ENCODE measurements at places on chromosomes 16 and 17.

DNA sequence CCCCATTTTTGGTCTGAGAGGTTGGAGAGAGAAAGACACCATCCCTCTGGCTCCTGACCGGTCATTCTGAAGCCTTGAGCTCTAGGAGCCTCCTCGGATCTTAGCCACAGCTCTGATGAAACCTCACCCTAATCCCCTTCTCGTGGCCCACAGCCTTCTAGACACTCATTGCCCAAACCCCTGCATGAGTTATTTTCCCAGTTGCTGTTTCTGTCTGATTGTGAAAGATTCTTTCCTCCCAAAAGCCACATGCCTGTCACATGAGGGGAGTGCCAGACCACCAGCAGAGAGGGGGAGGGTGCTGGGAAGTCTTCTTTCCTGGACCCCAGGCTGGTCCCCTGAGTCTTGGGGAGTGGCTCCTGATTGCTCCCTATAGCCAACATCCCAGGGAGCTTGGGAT lies 17.6 kb upstream of the ABR start:
- no peak for DNase-seq

DNA sequence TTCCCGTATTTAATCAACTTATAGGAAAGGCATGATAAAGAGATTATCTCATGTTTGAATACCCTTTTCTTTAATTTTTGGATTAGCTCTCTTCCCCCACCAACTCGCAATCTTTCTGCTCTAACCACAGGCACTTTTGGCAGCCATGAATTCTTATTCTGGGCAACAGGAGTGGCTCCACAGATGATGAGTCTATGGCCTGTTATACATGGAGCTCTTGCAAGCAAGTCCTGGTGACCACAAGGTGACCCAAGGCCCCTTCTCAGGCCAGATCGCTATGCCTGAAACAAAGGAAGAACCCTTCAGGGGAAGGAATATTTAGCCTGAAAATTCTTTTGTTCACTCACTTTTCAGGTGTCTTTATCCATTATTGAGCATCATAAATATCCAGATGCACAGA lies 10.8 kb upstream of the ZNF267 start:
- no peak for DNase-seq

GRCh38 chr17:81193470-81194224 lies 27.6 kb upstream of the AATK start:
- DNase-seq, result no peak

DNA sequence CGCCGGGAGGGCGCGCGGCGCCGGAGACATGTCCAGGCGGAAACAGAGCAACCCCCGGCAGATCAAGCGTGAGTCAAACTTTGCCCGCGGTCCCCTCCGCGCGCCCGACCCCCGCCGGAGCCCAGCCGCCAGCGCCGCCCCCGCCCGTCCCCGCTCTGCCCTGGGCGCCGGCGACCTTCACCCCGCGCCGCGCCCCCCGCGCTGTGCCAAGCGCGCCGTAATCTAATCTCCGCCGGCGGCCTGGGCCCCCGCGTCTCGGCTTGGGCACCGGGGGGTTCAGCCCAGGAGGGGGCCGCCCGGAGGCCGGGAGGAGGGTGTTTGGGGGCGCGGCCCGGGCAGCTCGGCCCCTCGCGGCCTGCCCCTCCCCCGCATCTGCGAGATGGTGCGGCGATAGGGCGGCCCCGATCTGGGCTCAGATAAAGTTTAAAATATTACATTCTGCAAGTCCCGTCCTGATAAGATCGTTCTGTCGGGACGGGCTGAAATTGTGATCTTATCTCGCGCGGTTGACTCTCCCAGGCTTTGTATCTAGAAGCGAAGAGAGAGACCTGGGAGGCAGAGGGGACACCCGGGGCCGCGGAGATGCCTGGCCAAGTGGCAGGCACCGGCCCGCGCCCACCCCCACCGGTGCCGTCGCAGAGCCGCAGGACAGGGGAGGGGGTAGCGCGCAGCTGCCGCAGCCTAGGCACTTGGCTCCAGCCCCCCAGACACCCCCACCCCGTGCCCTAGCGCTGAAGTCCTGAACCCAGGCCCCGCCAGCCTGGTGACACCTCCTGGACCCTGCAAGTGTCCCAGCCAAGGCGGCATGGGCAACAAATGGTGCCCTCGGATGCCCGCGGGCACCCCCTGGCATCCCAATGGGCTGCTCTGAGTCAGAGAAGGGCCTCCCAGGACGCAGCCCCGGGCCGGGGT lies 787 bp downstream of the ZFPM1 start:
- peak; percentile 37 for DNase-seq

DNA sequence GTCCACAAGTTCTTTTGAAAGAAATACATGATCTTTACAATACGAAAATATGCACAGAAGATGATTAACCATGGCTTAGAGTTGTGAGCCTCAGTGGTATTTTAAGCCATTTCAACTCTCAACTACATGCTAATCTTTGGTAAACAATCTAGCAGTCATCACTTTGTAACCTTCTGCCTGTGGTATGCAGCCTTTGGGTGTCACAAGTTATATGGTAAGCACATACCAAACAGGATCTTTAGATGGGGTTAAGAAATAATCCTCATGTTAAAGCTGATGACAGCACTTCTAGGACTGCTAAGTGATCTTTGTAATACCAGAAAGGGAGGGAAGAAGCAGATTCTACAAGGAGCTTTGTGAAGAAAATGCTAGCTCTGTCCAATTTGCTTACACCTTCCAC lies 74.3 kb downstream of the CA4 start:
- DNase-seq, result peak; percentile 85

GRCh38 chr16:75614066-75614897 lies 8.8 kb downstream of the ADAT1 start:
- DNase-seq, result no peak

GRCh38 chr17:65389949-65390348 lies 171.5 kb downstream of the AXIN2 start:
- no peak for DNase-seq

DNA sequence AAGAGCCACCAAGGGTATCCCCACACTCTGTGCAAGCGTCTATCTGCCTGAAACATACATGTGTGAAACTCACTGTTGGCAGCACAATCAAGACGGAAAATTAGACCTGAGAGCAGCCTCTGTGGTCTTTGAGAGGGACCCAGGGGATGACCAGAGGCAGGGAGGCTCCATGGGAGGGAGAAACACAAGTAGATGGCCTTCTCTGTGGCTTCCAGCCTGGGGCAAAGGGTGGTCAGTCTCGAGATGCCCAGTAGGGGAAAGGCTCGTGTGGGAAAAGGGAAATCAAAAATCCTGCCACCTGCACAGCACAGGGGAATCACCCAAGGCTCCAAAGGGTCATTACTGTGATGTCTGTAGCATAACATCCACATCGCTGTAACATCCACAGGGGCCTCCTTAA lies 823.3 kb downstream of the KCNJ18 start:
- no peak for DNase-seq

DNA sequence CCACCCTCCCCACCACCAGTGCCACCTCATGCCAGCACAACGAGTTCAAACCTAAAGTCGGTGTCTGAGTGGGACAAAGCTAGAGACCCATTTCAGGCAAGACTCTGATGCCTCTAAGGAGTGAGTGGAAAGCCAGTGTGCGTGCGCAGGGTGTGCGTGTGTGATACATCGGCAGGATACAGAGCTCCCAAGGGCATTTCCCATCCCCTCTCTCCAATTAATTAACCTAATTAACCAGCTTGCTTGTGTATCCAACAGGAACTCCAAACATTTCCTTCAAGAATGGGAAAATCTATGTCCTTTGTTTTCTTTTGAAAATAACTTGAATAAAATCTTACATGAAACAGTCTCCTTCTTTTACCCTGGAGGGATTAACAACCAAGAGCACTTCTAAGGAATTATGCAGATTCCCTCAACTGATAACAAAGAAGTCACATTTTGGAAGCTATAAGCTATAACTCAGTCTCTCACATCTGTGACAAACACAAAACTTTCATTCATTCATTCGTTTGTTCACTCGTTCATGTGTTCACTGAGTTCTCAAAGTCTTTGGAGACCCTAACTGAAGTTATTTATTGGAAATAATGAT lies 9.9 kb downstream of the ATPAF2 start:
- DNase-seq, result peak; percentile 97

DNA sequence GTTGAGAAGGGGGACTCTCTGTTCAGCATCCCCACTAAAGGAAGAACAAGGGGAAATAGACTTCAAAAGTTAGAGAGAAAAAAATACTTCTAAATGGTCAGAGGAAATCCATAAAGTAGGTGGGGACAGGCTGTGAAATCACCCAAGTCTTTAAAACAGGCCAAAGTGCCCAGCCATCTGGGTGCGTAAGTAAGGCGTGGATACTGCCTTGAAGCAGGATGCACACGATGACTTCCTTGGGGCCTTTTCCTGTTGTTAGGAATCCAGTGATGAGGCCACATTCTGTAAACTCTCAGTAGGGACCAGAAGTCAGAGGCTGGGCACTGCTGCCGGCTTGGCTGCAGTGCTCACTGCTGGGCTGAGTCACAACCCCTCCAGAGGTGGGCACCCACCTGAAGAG lies 9.2 kb downstream of the AXIN2 start:
- DNase-seq, result no peak

GRCh38 chr16:81008505-81008789 lies 1.4 kb downstream of the CENPN start:
- no peak for DNase-seq

DNA sequence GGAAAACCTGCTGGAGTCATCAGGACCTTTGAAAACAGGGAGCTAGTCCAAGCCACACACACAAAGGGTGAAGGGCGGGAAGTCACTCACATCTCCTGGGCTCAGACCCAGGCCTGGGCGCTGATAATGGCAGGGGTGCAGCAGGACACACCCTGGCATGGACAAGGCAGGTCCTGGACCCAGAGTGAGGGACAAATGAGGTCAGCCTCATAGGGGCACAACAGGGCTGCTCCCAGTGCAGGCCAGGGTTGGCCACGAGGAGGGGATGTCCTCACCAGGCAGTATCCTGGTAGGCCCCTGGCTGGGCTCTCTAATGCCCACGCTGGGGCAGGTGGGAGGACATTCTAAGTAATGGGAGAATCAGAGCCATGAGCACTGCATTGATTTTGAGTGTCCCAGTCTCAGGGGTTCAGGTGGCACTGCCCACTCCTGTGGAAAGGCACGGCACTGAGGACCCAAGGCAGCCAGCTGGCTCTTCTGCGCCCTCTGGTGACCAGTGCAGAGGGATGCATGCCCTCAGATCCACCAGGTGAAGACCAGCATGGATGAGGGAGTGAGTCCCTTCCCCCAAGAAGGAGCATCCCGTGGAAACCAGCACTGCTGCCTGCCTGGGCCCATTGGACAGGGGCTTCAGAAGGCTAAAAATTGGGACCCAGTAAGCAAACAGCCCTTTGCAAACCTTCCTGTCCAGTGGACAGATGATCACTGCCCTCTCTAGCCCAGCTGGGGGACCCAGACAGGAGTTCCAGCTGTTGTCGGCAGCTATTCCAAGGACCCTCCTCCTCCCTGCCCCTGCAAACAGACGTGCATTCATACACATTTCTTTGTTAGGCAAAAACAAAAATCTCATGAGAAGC lies 23.4 kb upstream of the SREBF1 start:
- peak; percentile 48 for DNase-seq

DNA sequence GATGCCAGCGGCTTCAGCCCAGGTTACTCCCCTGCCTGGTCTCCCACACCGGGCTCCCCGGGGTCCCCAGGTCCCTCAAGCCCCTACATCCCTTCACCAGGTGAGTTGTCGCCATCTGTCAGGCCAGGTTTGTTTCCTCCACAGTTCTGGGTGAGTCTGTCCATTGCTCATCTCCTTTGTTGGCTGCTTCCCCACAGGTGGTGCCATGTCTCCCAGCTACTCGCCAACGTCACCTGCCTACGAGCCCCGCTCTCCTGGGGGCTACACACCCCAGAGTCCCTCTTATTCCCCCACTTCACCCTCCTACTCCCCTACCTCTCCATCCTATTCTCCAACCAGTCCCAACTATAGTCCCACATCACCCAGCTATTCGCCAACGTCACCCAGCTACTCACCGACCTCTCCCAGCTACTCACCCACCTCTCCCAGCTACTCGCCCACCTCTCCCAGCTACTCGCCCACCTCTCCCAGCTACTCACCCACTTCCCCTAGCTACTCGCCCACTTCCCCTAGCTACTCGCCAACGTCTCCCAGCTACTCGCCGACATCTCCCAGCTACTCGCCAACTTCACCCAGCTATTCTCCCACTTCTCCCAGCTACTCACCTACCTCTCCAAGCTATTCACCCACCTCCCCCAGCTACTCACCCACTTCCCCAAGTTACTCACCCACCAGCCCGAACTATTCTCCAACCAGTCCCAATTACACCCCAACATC lies 28.8 kb downstream of the POLR2A start:
- DNase-seq, result no peak

- no peak for DNase-seq
Measured at GRCh38 chr16:77452243-77452642, 17.4 kb upstream of the ADAMTS18 start.

DNA sequence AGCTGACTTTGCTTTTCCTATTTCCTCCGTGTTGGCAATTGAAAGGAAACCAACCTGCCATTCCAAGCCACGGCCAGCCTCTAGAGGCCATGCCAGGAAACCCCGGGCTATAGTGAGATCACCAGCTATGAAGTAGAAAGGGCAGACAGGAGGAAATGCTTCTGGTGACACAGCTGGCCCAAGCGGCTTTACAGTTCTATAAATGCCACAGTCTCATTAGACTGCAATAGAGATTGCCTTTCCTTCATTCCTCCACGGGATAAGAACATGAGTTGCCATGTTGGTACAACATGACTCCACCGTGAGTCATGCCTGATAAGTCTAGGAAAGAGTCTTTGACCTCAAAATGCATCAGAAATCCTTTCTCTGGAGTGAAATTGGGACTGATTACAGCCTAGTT lies 384.9 kb downstream of the GRIN2A start:
- DNase-seq, result no peak

DNA sequence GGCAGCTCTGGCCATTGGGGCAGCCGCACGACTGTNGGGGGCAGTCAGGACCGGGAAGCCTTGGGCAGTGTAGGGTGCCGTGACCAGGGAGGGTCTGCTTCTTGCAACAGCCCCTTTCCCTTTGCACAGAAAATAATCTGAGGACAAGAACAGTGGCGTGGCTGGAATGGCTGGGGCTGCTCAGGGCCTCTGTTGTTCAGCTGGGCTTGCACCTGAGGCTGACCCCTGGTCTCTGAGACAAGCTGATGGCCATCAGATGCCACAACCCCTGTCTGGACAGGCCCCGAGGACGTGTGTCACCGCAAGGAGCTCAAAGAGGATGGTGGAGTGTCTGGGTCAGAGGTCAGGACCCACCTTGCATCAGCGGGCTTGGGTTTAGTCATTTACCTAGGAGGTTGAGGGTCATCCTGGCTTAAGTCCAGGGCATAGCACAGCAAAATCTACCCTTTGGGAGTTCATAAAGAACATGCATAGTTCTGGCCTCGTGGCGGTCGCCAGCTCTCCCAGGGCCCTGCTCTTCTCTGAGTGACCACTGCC lies 46.9 kb downstream of the METRNL start:
- no peak for DNase-seq

DNA sequence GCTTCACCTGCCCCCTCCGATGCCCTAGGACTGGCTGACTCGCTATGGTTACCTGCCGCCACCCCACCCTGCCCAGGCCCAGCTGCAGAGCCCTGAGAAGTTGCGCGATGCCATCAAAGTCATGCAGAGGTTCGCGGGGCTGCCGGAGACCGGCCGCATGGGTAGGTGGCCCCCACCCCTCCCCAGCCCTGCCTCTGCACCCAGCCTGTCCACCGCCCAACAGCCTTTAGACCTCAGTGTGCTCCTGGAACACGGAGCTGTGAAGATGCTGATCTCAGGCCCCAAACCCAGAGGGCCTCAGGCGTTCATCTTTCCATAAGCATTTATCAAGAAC lies 993 bp downstream of the MMP25 start:
- no peak for DNase-seq

GRCh38 chr16:84291226-84291625 lies 3.5 kb upstream of the WFDC1 start:
- DNase-seq, result no peak

- no peak for DNase-seq
Measured at GRCh38 chr17:17692353-17693252, 11.3 kb downstream of the RAI1 start.
